ENCODE measurements at places on chromosomes 2 and 18.

- H3K27ac ChIP-seq, result no peak overlapping the region
- peaks cover 36% of the 10 kb centered on the region for H3K27me3 ChIP-seq
- no peaks in the 10 kb centered on the region for H3K36me3 ChIP-seq
- no peaks in the 10 kb centered on the region for H3K4me1 ChIP-seq
- no peak for DNase-seq
These were observed 31.5 kb downstream of the REEP1 start for GRCh38 chr2:86305915-86306254.

DNA sequence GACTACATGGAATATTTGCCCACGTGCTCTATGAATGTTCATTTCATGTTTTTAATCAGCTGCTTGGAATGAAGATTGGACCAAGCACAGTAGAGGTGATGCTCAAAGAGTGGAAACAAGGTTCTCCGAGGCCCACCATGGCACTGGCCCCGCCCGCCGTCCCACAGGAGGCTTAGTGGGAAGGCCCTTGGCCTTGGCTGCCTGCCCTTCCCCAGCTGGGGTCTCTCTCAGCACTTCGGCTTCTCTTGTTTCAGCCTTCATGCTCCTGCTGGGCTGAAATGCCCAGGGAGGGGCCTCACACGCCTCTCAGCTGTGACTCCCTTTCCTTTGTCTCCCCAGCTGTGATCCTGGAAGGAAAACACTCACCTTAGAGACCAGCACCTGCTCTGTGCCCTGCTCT lies 833.2 kb downstream of the GALR1 start:
- H3K36me3 ChIP-seq, result no peaks in the 10 kb centered on the region
- DNase-seq, result no peak

- H3K4me3 ChIP-seq, result no peak overlapping the region
- H3K27me3 ChIP-seq, result peaks cover 29% of the 10 kb centered on the region
- no peaks in the 10 kb centered on the region for H3K36me3 ChIP-seq
- no peaks in the 10 kb centered on the region for H3K4me1 ChIP-seq
These were observed 120.5 kb downstream of the FAM124B start for GRCh38 chr2:224281374-224281773.

GRCh38 chr2:120927265-120927628 lies 191.6 kb downstream of the GLI2 start:
- no peak for DNase-seq
- H3K27me3 ChIP-seq, result no peaks in the 10 kb centered on the region
- H3K36me3 ChIP-seq, result no peaks in the 10 kb centered on the region
- no peak overlapping the region for H3K27ac ChIP-seq
- H3K4me1 ChIP-seq, result no peaks in the 10 kb centered on the region
- H3K4me3 ChIP-seq, result no peak overlapping the region

DNA sequence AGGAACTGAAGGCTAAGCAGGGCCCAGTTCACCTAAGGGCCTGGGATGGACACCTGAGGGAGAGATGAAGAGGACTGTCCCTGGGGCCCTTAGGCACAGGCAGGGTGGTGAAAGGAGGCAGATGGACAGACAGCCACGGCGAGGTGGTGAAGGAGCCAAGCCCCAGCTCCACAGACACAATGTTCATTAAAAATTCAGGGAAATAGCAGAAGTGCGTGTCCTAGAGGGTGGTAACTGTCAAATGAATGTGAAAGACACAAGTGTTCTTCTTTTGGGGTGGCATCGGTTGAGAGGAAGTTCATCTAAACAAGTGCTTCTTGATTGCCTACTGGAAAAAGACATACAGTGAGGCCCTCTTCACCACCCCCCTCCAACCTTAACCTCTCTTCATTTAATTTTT lies 76.2 kb upstream of the SIX2 start:
- H3K27me3 ChIP-seq, result no peaks in the 10 kb centered on the region
- no peak overlapping the region for H3K4me3 ChIP-seq
- H3K4me1 ChIP-seq, result no peaks in the 10 kb centered on the region
- H3K27ac ChIP-seq, result no peak overlapping the region
- DNase-seq, result no peak

DNA sequence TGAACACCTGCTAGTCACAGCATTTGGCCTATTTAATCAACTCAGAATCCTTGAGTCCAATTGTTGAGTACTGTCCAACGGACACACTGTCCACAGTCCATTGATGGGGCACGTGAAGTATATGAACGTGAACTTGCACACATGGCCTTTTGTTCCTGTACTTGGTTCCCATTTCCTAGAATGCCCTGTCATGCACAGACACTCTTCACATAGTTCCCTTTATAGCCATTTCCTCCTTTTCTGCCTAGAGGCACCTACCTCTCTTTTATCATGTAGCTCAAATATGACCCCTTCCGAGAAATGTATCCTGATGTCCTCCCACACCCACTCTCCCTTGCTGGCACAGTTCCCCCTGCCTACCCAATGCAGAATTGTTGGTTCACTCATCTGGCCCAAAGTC lies 8.7 kb upstream of the CRYGA start:
- H3K4me1 ChIP-seq, result peaks cover 3% of the 10 kb centered on the region
- no peaks in the 10 kb centered on the region for H3K36me3 ChIP-seq
- no peak overlapping the region for H3K27ac ChIP-seq
- no peak for DNase-seq
